ENCODE measurements at places on chromosomes 6 and 20.

DNA sequence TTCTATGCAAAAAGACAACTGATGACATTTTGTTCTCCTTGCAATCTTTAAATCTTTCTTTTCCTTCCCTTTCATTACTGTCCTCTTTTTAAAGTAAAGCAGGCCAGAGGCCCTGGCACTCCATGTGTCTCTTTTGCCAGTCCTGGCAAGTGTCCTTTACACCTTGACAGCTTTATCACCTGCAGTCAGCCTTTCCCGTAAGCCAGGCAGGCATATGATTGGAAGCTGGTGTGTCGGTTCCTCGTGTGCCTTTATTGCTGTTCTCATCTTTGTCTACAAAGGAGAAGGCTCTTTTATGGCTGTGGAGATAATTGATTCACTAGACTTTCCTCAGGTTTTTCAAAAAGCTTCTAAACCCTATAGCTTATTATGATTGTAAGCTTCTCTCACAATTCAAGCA, 162.3 kb upstream of the FBXL4 start:
- DNase-seq = no peak

DNA sequence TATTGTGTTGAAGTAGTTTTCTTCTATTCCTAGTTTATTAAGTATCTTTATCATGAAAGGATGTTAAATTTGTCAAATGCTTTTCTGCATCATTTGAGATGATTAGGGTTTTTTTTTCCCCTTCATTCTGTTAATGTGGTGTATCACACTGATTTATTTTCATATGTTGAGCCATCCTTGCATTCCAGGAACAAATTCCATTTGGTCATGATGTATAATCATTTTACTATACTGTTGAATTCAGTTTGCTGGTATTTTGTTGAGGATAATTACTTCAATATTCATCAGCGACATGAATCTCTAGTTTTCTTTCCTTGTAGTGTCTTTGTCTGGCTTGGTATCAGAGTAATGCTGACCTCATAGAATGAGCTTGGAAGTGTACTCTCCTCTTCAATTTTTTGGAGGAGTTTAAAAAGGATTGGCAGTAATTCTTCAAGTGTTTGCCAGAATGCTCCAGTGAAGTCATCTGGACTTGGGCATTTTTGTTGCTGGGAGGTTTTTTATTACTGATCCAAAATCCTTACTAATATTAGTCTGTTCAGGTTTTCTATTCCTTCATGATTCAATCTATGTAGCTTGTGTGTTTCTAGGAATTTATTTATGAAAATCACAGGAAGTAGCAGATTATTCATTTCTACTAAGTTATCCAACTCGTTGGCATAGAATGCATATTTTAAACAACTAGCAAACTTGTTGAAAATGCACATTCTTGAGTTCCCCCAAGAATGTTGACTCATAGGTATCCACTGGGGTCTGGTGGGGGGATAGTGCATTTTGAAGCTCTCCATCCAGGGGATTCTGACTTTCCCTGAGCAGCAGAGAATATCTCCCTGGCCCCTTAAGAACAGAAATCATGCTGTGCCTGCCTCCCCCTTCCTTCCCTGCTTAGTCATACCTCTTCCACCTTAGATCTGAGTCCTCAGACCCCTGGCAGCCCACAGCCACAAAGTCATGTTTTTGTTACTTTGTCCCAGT, 187.1 kb downstream of the BMP7 start:
- DNase-seq = no peak

GRCh38 chr6:146582857-146583256, 15.9 kb upstream of the ADGB start:
- no peak for DNase-seq

DNA sequence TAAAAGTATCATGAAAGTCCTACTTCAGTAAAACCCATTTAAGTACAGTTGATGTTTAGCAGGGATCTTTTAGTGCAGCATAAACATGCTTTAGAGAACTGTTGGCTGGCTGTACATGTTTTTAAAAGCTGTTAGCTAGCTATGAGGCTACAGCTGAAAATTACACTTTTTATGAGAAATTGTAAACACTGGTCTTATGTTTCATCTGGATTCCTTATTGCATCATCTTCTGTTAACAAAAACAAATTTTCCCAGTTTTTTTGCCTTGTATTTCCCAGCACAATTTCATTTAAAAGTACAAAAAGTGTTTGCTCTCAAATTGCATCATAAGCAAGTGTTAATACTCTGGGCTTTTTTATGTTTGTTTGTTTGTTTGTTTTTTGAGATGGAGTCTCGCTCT, 18.3 kb upstream of the HLA-E start:
- DNase-seq = no peak

DNA sequence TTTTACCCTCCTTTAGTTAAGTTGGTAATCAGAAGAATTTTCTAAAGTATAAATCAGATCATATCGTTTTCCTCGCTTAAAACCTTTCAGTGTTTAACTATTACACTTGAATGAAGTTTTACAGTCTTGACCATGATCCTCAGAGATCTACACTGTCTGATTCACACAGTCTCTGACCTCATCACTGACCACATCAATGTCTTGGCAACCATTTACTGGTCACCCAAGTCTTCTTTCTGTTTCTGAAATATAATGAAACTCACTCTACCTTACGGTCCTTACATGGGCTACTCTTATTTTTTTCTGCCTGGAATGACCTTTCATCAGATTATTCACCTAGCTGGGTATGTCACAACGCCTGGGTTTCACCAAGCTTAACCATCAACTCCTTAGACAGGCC, 71.4 kb downstream of the ADGB start:
- no peak for DNase-seq

GRCh38 chr6:76453270-76453669, 380.8 kb upstream of the IMPG1 start:
- no peak for DNase-seq

- no peak for DNase-seq
Measured at GRCh38 chr6:2042956-2043648, 202.3 kb downstream of the GMDS start.

- DNase-seq = no peak
Measured at GRCh38 chr20:9126527-9126926, 57.6 kb downstream of the PLCB4 start.

- DNase-seq = no peak
Measured at GRCh38 chr20:36043441-36043840, 75.1 kb downstream of the CNBD2 start.

Measured in neural crest cell (in vitro differentiated cells).